ENCODE measurements at places on chromosomes 3 and 15.

DNA sequence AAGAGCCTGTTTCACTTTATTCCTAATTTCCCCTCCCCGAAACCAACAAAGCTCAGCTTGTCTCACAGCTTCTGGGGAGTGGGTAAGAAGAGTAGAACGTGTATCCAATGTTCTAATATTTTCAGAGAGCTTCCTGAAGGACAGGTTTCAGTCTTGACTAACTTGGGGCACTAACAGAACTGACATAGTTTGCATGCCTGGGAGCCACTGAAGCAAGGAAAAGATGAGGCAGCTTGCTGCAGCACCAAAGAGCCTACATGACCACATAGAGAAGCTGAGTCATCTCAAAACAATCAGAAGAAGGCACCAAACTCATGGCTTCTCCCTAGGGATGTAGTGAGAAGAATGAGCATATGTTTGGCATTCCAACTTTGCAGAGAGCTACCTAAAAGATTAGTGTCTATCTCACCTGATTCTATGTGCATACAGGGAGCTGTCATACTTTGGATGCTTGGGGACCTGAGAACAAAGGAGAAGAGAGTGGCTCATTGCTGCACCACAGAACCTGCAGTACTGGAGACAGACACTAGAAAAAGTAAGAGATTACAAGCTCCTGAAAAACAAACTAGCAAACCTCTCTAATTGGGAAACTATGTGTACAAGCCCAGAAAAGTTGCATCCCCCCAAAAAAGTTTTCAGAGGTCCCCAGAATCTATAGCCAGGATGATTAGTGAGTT, 86.9 kb downstream of the DCLK3 start:
- peak; percentile 98 for DNase-seq

- peak; percentile 80 for DNase-seq
Measured at GRCh38 chr15:63374686-63375520, 6.7 kb downstream of the CA12 start.

- DNase-seq: peak; percentile 30
Measured at GRCh38 chr3:153166206-153166605, 4.2 kb downstream of the RAP2B start.

DNA sequence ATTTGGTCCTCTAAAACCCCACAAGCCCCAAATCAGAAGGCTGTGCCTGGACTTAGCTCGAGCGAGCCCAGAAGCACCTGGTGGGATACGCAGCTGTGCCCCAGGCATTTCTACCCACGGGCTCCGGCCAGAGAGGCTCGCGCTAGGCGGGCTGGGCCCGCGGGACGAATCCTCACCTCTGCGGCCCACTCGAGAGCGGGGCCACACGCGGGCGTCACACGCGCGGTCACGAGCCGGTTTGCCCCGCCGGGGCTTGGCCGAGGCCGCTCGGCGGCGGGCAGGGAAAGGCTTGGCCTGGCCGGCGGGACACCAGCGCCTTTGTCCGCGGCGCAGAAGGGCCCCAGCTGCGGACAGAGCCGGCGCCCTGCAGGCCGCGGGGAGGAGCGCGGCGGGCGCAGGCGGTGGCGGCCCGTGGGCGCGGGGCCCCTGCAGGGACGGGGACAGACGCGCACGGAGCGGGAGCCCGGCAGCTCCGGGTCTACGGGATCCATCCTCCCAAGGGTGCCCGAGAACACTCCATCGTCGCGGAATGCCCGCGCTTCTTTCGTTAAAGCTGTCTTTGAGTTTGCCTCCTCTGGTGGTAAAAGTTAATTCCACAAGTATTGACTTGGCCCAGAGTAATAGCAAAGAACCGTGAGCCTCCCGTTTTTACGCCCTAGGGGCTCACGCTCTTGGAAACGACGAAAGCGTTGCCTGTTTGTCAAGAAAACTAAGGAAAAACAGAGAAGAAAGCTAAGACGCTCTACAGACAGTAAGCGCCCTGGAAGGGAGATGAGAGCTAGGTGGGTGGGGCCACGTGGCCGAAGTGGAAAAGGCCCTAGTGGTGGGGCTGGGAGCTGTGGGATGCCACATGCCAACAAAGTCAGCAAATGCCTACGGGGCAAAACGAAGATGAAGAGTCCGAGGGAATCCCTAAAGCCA, 26.4 kb downstream of the TYRO3 start:
- peak; percentile 67 for DNase-seq

DNA sequence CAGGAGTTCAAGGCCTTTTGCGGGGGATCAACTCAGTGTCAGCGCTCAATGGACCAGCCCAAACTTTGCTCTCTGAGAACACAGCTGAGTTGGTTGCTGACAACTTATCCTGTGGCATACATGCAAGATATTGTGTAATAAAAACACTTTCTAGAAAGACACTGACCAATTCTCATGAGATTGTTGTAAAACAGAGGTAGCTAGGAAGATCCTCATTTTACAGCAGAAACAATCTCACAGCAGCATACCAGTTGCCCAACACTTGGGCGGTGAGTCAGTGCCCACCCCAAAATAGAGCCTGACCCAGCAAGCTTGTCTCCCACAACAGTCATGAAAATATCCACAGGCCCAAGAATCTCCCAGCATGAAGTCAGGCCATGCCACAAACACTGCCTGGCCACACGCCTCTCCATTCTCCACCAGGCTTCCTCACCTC, 18.2 kb downstream of the KLHL6 start:
- peak; percentile 89 for DNase-seq

DNA sequence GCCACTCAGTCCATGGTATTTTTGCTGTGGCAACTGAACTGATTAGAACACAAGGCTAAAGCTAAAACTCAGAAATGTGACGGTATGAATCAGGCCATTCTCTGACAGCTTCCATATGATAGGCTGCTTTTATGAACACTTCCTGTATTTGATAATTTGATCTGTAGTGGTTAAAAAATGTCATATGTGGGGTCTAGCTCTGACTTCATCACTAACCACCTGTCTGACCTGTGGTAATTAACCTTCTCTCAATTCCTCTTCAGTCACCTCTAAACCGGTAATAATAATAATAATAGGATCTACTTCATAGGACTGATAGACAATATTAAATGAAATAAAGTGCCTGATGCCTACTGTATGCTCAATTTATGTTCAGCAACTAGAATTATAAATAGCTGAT, 223.2 kb downstream of the MBNL1 start:
- no peak for DNase-seq

GRCh38 chr3:14162178-14162577, 16.2 kb downstream of the XPC start:
- no peak for DNase-seq

- no peak for DNase-seq
Measured at GRCh38 chr15:93414576-93415231, 325.7 kb upstream of the RGMA start.

- no peak for DNase-seq
Measured at GRCh38 chr3:53530205-53530604, 35.8 kb downstream of the CACNA1D start.

DNA sequence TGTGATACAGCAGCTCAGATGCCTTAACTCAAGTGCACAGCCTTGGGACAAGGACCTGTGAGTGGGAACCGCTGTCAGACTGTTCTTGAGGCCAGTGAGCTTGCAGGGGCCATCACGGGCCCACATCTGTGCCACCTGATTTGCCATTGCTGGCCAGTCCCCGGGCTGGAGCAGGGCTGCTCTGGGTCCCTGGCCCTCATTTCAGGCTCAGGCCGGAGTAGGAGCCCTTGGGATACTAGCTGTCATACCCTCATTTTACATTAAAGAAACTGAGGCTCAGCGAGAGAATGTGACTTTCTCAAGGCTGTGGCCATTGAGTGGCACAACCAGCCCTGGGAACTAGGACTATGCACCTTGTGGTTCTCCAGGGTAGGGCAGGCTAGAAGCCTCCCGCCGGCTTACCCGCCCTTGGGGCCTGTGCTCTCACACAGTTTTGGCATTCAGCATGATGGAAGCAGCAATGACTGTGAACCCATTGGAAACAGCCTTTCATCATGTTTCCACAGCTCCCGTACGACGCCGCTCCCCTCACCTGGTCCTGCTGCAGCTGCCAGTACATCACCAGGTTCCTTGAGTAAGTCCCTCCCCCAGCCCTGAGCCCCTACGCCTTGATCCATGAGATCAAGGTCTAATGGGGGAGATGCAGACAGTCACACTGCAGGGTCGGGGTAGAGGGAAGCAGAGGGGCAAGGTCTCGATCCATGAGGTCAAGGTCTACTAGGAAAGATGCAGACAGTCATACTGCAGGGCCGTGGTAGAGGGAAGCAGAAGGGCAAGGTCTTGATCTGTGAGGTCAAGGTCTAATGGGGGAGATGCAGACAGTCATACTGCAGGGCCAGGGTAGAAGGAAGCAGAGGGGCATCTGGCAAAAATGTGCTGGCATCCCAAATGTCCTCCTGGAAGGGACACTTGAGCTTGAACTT, 42.2 kb downstream of the GOLGA6L10 start:
- DNase-seq: no peak

DNA sequence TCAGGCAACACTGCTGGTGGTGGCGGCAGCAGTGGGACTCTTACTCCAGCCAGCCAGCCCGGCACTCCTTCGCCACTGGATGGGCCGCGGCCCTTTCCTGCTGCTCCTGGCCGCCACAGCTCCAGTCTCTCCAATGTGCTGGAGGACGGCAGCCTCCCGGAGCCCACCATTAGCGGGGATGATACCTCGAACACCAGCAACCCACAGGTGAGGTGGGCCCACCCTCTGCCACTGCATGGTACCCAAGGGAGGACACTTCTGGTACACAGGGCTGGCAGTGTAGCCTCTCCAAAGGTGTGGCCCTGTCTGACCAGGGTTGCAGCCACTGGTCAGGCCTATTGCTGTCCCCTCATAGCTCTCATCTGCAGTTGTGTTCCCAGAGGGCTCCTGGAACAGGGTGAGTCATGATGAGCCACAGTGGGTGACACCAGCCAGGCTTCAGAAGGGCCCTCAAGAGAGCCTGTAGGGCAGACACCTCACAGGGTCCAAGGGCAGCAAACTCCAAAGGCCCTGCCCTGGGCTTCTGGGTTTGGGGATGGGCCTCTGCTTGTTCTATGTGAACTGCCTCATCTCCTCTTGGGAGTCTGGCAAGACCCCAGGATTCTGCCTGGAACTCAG, 20.8 kb downstream of the NBEAL2 start:
- DNase-seq: peak; percentile 68

DNA sequence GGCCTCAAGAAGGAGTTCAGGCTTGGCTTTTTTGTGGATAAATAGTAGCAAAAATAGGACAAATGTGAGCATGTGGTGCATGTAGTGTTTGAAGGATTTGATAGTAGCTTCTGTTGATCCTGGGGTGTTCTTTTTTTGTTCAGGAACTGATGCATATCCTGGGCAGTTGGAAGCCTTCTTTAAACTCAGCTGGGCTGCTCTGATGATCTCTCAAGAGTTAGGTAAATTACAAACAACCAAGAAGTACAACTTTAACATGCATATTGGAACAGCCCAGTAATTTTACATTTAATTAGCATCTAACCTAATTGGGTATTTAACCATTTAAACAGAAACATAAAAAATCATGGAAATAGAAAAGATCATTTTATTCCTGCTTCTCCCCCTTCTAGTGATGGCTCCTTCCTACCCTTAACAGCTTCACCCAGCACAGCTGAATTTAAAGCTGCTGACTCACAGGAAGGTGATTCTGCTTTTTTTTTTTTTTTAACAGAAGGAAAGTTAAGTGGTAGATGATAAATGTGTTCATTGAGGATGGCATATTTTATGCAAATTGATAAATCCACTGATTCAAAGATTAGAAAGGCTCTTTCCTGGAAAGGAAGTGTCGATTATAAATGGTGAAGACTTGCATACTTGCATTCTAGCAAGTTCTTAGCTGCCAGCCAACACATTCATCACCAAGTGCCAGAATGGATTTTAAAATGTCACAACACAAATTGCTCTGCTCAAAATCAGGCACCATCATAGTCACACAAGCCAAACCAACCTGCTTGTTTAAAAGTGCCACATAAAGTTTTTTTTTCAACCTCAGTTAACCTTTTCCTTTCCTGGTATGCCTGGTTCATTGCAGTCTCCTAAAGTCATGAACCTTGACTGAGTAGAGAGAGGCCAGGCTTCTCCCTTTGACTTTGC, 20.0 kb downstream of the SLC35G2 start:
- DNase-seq: peak; percentile 63

- no peak for DNase-seq
Measured at GRCh38 chr3:26106228-26106627, 316.3 kb downstream of the OXSM start.

- no peak for DNase-seq
Measured at GRCh38 chr3:185161761-185162160, 8.9 kb upstream of the C3orf70 start.

- no peak for DNase-seq
Measured at GRCh38 chr15:58575045-58575786, 143.4 kb downstream of the LIPC start.

- DNase-seq: no peak
Measured at GRCh38 chr15:59197454-59197853, 9.2 kb upstream of the LDHAL6B start.

Data from EH (cell line).